ENCODE measurements at places on chromosomes 6 and 20.

DNA sequence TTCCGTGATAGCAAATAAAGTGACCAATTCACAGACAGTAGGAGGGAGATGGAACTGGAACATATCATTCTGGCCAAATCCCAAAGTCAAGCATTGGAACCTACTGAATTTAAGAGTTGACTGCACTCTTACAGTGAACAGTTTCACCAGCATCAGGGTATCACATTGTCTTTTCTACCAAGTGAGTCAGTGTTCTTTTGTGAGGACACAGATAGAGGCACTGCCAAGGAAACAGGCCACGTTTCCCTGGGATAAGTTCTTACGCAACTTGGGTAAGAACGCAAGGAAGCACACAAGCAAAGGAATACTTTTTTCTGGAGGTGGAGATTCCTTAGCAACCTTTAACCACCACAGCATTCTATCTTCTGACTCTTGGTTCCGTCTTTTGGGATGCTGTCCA, 28.6 kb upstream of the ENPP5 start:
- DNase-seq: no peak

DNA sequence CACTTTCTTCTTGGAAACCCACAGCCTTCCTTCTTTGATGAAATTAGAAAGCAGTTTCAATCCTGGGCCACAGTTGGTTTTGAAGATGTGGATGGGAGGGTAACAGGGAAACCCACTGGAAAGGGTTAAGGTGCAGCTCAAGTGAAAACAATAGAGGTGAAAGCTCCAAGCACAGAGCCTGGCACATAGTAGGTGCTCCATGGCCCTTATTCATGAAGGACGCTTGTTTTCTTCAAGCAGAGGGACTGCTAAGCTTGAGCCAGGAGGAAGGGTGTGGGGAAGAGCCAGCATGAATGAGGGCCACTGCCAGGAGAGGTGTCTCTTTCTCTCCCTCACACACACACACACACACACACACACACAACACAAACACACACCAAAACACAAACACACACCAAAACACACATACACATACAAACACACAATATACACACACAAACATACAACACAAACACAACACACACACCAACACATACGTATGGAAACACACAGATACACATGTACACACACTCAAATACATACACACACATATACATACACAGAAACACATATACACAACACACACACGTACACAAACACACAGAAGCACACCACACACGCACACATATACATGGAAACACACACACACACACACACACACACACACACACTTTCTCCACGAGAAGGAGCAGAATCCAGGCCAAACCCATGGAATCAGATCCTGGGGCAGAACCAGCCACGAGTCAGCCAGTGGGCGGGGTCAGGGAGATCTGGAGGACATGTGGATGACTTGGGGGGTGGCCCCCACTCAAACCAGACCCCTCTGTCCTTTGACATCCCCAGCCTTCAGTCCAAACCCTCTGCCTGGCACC, 23.7 kb upstream of the RBPJL start:
- DNase-seq: no peak

- DNase-seq: no peak
Observed at GRCh38 chr20:36155629-36155971, 1.1 kb downstream of the EPB41L1 start.

DNA sequence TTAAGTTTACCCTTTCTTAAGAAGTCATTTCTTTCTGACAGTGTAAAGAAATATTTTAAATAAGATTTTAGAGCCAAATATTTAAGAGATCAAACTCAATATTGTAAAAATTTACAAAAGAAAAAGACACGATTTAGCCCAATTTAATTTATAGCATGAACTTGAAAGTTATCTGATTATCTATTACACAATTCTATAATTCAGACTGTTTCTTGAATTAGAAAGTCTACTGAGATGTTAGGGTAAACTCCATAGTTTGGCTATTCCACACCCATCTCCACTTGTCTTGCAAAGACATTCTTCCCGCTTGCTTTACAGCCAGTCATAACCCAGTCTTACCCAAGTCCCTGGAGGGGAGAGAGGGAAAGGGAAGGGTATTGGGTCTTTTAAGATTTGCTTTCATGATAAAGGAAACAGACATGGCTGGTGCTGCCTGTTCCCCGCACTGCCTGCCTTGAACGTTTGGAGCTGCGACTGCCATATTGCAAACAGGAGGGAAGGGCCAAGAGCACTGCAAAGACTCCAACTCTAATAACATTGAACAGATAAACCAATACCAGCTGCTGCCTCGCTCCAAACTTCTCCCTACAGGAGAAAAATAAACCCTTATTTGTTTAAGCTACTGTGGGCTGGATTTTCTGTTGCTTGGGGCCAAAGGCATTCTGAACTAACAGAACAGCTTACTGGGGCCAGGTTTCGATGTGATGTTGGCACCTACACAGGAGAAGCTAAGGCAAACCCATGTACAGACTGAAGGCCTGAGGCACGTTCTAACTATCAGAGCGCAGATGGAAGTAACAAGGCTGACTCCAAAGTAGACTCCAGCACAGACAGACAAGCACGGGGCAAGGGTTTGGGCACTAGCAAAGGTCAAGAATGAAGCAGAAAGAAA, 552.3 kb upstream of the JARID2 start:
- DNase-seq: no peak

DNA sequence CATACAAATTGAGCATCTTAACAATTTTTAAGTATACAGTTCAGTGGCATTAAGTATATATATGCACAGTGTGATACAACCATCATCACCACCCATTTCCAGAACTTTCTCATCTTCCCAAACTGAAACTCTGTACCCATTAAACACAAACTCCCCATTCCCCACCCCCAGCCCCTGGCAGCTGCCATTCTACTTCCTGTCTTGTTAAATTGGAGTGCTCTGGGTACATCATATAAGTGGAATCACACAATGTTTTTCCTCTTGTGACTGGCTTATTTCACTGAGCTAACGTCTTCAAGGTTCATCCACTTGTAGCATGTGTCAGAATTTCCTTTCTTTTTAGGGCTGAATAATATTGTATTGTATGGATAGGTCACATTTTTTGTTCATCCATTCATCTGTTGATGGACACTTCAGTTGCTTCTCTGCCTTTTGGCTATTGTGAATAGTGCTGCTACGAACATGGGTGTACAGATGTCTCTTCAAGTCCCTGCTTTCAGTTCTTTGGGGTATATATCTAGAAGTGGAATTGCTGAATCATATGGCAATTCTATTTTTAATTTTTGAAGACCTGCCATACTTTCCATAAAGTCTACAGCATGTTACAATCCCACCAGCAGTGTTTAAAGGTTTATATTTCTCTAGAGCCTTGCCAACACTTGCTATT, 19.6 kb upstream of the RREB1 start:
- no peak for DNase-seq

DNA sequence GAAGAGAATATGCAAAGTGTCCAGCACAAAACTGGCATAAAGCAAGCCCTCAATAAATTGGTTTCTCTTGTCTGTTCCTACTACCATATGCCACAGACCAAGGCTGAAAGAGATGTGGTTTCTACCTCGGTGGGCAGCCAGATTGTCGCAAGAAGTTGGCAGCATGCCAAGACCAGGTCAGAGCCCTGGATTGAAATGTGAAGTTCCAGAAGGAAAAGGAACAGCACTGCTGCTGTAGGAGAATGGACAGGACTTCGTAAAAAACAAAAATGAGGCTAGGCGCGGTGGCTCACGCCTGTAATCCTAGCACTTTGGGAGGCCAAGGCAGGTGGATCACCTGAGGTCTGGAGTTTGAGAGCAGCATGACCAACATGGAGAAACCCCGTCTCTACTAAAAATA, 22.1 kb downstream of the MRPL14 start:
- no peak for DNase-seq

DNA sequence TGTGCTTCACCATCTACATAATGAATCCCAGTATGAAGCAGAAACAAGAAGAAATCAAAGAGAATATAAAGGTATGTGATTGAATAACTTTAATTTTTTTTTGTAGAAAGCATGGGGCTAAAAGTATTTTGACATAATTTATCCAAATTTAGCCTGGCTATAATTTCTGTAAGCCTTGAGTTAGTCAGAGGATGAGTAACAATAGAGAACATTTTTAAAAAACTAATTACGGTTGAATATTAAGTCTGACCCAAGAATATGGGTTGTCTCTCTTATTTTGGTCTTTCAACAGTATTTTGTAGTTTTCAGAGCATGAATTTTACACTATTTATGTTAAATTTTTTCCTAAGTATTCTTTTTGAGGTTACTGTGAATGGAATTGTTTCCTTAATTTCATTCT, 2.5 kb downstream of the GMNN start:
- no peak for DNase-seq

- no peak for DNase-seq
Observed at GRCh38 chr6:114151064-114151690, 180.2 kb upstream of the HDAC2 start.

DNA sequence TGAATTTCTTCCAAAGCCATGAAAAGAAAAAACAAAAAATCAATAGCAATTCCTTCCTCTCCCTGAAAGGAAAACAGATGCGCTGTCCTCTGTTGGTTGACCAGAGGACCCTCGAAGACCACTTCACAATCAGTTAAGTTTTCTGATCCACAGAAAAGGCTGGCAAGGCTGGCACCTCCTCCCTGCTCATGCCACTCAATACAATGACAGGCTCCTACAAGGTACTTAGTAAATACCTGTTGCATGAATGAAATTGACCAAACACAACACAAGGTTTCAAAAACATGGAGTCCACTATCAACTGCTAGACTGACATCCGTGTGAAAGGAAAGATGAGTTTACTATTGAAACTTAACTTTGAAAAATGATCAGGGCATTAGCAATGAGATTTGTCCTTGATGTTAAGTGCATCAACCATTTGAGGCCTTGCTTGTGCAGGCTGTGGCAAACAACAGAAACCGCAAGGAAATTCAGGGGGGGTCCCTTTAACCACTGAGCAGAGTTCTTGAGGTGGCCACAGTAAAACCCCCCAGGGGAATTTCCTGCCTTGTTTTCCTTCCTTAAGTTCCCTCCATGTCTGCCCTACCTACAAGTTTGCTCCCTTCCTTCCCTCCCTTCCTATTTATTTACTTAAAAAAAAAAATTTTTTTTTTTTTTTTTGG, 27.9 kb upstream of the RTF2 start:
- no peak for DNase-seq

- no peak for DNase-seq
Observed at GRCh38 chr6:44253307-44254101, 3.8 kb downstream of the SLC35B2 start.

DNA sequence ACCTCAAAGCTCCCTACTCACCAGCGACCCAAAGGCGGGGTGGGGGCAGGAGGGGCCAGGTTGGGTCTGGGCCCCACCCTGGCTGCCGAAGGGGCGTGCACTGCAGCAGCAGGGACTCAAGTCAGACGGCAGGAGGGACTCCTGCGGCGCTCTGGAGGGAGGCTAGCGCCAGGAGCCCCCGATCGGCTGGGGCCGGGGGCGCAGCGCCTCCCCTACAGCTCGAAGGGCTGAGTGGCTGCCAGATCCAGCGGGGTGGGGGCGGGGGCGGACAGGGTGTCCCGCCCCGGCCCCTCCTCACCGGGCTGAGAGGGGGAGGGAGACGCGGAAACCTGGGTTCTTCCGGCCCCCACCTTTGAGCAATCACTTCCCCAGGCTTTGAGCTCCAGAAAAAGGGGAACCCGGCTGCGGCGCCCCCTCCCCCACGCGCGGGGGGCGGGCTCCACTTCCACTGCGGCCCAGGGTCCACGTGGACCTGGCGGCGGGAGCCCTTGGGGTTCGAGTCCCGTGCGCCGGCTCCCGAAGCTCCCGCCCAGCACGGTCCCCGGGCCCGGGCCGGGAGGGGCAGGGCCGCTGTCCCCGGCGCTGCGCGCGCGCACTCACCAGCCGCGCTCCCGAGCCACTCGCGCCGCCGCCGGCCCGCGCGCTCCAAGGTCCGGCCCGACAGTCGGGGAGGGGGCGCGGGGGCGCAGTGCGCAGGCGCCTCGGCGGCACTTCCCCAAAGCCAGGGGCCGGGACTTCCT, at the start of gene RGS19:
Gene RGS19, minus strand, starts transcription at position 246 of the 740 bp plus-strand sequence. CDS start 2,632 bp downstream, outside the sequence.
- DNase-seq: peak; percentile 91

DNA sequence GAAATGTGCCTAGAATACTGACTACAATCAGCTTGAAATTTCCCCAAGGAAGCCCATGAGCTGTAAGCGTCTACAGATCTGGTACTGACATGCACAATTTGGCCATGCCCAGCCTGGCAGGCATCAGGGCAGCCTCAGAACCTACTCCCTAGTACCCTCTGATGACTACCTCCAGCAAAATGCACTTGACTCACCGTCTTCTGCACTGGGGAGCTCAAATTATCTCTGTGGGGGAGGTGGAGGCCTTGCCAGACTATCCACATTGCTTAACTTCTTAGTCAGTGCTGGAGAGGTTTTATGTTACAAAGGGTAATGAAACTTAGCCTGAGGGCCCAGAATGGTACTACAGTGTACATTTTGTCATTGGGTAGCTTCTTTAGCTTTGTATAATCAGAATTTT, 126.0 kb upstream of the ADGRF1 start:
- DNase-seq: peak; percentile 22

DNA sequence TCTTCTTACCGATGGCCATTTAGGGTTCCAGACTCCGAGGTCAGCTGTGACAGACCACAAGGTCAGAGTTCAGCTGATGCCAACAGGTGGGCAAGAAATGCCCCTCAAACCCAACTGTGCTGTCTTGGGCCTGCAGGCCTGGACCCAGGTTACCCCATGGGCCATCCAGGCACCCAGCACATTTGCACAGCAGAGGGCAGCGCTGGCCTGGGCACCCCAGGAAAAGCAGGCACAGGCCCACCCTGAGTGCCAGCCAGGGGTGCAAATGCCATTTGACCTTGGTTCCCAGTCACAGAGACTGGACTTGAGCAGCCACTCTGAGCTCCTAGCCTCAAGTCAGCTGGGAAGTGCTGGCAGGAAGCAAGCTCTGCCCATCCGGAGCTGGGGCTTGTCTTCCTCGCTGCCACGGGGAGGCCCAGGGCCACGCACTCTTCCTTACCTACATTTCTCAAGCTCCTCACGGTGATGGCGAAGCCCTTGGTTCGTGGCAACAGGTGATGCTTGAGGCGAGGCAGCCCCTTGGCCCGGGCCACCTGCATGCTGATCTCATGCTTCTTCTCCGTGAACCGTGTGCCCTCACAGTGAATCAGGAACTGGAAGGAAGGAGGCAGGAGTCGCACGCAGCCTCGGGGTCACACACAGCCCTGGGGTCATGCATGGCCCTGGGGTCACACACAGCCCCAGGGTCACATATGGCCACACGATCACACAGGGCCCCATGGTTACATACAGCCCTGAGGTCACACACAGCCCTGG, 120.8 kb downstream of the AGPAT4 start:
- peak; percentile 65 for DNase-seq

GRCh38 chr6:131663578-131664165, 26.6 kb downstream of the ENPP3 start:
- no peak for DNase-seq

DNA sequence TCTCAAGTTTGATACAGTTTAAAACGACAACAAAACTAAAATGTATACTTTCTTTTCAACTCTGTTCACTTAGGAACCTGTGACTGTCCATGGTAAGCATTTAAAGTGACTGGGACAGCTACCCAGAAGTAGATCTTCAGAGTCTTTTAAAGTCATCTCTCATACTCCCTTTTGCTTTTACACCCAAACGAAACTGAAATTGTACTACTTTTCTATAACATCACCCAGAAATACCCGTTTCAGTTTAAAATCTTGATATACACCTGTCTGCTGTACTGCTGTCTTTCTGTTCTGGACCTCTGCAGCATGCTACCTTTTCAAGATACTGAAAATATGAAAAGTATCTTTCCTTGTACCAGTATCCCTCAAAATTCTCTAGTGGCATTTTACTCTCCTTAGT, 170.4 kb upstream of the THEMIS start:
- no peak for DNase-seq

- DNase-seq: no peak
Observed at GRCh38 chr6:22717915-22718314, 148.5 kb downstream of the HDGFL1 start.
